Activated CD8-positive, alpha-beta memory T cell treated with anti-CD3 and anti-CD28 coated beads for 4 hours (primary cell): ENCODE measurements at places on chromosomes 3 and 15.

- no peak for DNase-seq
Measured at GRCh38 chr3:9061634-9062033, 98.4 kb upstream of the RAD18 start.

- no peak for DNase-seq
Measured at GRCh38 chr15:35067496-35068347, 17.4 kb downstream of the NANOGP8 start.

DNA sequence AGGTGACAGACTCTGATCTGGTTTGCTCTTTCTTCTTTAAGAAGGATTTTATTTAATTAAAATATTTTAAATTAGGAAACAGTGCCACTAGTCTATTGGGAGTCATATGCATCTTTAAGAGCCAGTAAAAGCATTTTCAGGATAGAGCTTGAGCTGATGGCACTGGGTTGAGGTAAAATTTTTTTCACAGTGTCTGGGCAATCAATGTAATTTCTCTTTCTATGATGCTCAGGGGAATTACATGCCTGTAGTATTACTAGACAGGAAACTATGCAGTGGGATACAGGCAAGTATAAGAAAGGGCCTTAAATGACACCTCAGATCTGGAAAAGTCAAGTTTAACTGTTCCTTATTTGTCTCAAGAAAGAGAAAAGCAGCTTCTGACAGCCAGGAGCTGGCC is 76.4 kb downstream of the GAP43 start:
- DNase-seq: no peak

DNA sequence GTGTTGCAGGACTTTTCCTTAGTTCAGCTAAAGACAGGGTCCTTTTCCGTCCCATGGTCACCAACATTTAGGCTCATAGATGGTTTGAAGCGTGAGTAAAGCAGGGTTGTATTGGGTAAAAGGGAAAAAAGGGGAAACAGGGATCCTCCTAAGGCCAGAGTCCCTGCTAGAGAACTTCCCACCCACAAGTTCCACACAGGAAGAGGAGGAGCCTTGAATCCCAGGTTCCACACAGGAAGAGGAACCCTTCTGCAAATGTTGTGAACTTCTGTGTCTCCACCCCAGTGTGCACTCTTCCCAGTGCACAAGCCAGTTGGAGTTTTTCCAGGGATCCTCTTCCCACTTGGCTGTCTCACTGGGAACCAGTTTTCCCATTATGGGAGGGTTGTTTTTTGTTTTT is 27.6 kb upstream of the ATP8B4 start:
- no peak for DNase-seq

DNA sequence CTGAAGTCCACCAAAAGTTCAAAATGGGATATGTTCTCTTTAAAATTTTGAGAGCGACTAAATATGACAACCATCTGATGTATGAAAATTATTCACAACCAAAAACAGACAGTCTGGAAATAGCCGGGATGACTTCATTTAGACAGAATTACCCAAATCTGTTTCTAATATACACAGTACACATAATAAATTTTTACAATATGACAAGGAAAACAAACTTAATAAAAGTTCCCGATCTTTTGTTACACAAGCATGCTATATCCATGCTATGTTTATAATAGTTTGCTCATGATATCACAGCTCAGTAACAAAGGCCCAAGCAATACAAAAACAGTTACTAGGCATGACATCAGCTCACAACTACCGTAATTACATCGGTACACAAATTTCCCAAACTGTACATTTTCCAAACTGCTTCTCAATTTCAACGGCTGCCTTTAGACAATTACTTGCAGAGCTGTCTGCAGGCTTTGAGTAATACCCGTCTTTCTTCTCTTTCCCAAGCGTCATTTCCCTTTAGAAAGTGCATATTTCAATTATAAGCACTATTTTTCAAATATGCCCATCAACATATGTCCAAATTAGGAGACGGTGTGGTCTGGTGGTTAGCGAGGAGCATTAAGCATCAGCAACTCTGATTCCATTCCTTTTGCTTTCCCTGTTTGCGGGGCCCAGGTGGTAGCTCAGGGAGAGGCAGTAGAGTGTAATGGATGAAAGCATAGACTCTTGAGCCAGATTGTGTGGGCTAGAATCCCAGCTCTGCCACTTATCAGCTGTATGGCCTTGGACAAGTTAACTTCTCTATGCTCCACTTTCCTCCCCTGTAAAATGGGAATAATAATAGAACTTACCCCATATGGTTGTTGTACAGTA is 481.2 kb downstream of the FOXP1 start:
- no peak for DNase-seq

DNA sequence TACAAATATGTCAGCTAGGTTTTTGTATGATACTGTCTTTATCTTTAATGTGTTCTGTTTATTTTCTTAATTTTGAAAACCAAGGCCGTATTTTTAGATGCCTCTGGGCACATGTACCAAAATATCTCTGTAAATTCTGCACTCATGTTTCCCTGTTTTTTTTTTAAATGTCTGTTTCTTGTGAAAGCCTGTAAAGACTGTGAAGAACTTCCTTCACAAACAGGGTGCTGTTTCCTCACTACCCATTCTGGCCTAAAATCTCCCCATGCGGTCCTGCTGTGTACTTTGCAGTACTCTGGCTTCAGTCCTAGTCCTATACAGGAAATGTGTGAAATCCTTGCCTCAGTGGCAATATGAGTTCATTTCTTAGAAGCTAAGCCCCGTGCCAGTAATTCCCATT is 133.4 kb upstream of the ZBTB20 start:
- no peak for DNase-seq

- no peak for DNase-seq
Measured at GRCh38 chr3:183626877-183627594, 8.4 kb upstream of the KLHL24 start.

GRCh38 chr3:130677343-130677742 is 69.3 kb downstream of the PIK3R4 start:
- no peak for DNase-seq

GRCh38 chr15:59694779-59695178 is 5.7 kb upstream of the BNIP2 start:
- no peak for DNase-seq

DNA sequence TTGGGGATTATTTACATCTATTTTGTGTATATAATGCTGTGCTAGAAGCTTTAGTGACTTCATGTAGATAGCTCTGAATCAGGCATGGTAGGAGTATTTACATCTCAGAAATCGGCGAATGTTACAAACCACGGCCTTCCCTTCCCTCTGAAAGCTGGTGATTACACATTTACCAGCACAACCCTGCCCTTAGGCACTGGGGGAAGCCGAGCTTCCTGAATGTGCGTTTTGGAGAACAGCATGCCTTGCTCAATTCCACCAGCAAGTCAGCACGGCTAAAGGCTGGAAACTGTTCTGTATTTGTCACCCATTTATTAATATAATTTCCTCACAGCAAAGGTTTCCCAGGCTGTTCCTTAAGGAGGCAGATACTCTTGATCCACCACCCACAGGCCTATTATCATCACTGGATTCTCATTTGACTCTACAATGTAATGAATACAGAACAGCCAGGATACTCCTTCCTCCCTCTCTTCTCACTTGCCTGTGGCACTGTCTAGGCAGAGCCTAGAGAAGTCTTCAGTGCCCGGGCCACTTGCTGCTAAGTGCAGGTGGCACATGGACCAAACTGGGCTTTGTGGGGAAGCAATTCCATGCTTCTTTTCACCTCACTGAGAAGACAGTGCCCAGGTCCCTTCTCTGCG is 55.2 kb upstream of the CACNA2D3 start:
- no peak for DNase-seq

DNA sequence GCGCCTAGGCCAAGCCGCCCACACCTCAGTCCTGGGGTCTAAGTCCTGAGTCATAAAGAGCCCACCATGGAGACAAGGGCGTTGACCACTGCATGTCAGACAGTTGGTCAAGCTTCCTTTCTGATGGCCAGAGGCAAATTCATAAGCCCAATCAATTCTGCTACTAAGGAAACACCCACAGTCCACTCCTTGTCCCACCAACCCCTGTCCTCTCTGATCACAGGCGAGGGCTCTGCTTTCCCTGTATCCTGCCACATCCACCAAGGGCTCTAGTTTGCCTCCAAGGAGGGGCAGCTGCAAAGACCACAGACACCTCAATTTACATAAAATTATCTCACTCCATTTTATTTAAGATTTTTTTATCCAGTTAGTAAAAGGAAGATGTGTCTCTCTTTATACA is 25.3 kb downstream of the CHAC1 start:
- no peak for DNase-seq

GRCh38 chr15:62962101-62962995 is 80.2 kb upstream of the TPM1 start:
- no peak for DNase-seq

DNA sequence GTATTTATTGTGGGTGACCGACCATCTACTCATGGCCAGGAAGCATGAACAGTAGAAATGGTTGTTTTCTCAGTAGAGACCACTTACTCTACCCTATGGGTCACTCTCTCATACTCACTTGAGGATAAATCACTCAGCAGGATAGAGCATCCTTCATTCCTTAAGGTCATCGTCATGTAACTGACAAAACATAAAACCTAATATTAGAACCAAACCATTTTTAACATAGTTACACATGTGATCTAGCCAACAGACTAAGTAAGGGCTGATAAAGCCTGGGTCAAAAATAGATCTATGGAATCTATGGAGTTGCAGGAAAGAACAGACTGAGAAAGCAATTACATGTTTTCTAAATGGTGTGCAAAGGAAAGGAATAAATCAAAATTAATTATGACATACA is 769.1 kb downstream of the NTRK3 start:
- no peak for DNase-seq

DNA sequence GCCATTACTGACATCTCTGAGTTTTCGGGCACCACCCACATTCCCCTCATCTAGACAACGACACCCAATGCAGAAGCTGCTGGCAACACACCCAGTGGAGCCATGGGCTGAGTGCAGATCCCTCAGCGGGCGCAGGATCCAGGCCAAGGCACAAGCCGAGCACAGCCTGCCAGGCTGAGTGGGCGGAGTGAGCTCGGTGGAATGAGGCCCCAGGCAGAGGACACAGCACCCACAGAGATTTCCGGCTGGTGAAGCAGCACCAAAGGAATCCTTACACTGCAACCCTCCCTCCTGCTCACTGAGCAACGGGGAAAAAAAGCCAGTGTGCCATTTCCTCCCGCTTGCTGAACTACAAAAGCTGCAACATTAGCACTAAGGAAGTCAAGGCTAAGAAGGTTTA is 34.3 kb downstream of the ZMAT3 start:
- peak; percentile 5 for DNase-seq

GRCh38 chr15:42344763-42345162 is 14.5 kb upstream of the CAPN3 start:
- DNase-seq: no peak

DNA sequence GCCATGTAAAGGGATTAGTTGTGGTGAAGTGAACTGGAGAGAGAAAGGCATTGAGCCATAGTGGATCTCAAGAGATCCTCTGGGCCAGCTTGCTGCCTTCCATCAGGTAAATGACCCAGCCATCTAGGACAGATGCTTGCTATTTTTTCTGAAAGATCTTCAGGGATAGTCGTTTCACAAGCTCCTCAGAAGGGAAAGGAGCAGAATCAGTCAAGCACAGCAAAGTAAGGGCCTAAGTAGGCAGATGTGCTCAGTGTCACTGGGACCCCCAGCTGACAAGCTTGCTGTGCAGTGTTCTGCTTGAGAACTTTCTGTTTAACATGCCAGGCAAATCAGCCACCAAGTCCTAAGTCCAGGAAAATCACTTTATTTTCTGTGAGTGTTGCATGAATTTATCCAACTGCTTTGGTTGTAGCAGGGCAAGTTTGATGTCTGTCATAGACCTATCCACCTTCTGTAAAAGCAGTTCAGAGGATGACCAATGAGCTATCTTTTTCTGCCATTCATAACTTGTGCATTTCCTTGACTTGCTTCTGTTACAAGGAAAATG is 319.8 kb downstream of the IL5RA start:
- no peak for DNase-seq

- DNase-seq: no peak
Measured at GRCh38 chr3:23921052-23921511, 4.2 kb downstream of the RPL15 start.

DNA sequence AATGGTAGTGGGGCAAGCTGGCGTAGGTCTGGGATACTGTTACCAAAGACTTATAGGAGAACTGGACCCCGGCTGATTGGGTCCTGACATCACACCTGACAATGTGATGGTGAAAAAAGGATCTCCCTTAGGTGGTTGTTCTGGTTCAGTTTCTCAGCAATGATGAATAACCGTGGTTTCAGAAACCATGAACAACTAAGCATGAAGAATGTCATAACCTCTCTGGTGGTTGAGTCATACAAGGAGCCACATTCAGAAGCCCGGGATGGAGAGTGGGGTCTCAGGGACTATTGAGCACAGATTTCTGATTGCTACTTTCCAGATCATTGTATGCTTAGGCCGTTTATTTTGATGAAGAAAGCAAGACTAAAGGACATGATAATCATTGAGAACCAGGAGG is 17.4 kb downstream of the GPR160 start:
- DNase-seq: no peak

GRCh38 chr3:129481766-129482332 is 41.8 kb downstream of the IFT122 start:
- no peak for DNase-seq

- DNase-seq: no peak
Measured at GRCh38 chr3:15611018-15611417, 9.5 kb downstream of the BTD start.

DNA sequence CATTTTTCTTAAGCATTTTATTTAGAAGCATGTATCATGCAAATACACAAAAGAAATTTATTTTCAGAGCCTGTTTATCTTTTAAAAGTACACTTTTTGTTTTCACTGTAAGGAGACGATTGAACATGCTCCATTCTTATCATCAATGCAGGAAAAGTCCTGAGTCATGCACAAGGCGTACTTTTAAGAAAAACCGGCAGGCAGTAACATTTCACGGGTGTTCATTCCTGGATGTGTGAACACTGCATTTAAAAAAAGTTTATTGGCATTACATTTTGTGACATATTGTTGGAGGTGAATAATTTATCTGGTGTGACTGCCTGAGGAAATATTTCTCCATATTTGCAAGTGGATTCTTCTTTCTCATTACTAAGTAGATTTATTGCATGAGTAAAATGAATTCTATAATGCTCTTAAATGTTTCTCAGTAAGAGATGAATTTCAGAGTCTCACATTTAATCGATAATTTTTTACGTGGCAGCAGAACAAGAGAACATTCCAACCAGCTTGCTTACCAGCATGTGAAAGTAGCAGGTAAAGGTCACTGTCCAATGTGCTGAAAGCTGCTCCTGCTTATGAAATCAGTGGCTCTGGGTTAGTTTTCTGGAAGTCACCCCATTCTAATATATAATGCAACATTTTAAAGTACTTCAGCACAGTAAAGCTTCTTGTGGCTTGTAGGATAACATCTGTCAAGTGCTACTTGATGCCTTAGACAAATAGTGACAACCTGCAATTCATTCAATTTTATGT is 87.0 kb downstream of the SV2B start:
- no peak for DNase-seq

GRCh38 chr15:39313881-39314280 is 267.0 kb upstream of the THBS1 start:
- DNase-seq: no peak

- no peak for DNase-seq
Measured at GRCh38 chr15:96300836-96301235, 29.7 kb upstream of the NR2F2 start.

- no peak for DNase-seq
Measured at GRCh38 chr3:25854214-25854613, 64.3 kb downstream of the OXSM start.
